Activated CD8-positive, alpha-beta memory T cell treated with anti-CD3 and anti-CD28 coated beads, Interleukin-2, amount 10 ng/mL, durations not matched to agents 7 days and 5 days (primary cell): ENCODE measurements at places on chromosomes 11 and 22.

DNA sequence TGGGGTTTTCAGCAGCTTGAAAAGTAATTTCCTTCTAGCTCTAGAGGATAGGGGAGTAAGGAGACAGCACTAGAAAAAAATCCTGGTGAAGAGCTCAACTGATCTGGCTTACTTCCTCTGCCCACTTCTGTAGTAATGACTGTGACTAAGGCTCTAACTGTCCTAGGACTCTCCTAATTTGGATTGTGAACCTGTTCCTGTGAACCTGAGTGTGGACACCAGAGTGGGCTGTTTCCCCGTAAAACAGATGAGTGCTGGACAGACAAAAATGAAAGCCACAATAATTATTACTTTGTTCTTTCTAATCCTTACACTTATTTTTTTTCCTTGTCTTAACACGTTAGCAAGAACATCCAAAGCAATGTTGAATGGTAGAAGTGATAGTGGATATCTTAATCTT, 154.1 kb downstream of the AASDHPPT start:
- no peak for DNase-seq

GRCh38 chr11:13629779-13630178, 38.7 kb upstream of the FAR1 start:
- no peak for DNase-seq

- no peak for DNase-seq
These were observed 6.8 kb upstream of the SUN2 start for GRCh38 chr22:38762551-38762983.

GRCh38 chr11:112730591-112730990, 230.6 kb upstream of the NCAM1 start:
- DNase-seq = peak; percentile 14

DNA sequence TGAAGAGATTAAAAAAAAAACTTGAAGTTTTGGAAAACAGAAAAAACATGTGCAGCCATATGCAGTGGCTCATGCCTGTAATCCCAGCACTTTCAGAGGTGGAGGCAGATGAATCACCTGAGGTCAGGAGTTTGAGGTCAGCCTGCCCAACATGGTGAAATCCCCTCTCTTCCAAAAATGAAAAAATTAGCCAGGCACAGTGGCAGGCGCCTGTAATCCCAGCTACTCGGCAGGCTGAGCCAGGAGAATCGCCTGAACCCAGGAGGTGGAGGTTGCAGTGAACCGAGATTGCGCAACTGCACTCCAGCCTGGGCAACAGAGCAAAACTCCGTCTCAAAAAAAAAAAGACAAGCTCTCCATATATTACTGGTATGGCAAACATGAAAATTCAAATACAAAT, 7.6 kb downstream of the DLG2 start:
- no peak for DNase-seq

DNA sequence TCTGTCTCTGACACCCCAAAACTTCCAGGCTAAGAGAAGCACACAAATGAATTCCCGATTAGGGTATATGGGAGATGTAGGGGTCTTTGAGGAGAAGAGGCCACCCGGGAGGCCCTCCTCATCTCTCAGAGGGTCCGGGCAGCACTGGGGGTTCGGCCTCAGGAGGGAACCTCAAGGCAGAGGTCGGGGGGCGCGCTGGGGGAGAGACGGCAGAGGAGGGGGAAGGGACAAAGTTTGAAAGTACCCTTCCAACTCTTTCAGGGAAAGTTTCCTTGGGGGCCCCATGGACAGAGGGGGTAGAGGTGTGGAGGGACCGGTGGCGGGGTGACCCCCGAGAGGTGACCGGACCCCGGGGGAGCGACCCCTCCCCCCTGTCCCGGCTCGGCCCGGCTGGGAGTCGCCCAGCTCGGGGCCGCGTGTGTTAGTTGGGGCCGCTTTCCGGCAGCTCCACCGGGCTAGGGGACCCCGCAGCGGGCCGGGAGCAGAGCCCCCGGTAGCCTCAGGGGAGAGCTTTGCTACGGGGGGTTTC, 3.3 kb upstream of the GCAT start:
- DNase-seq = no peak

DNA sequence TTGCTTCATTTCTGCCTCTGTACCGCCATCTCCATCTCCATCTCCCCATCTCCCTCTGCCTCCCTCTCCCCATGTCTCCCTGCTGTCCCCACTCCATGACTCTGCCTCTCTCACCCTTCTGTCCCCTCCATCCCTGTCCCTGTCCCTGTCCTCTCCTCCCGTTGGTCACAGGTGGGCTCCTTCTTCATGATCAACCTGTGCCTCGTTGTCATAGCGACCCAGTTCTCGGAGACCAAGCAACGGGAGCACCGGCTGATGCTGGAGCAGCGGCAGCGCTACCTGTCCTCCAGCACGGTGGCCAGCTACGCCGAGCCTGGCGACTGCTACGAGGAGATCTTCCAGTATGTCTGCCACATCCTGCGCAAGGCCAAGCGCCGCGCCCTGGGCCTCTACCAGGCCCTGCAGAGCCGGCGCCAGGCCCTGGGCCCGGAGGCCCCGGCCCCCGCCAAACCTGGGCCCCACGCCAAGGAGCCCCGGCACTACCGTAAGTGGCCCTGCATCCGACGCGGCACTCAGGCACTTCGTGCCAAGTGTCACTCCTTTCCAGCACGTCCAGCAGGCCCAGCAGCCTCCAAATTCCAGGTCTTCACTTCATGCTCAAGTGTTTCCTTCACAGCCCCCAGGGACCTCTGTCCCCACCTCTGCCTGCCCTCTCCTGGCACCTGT, 76.0 kb downstream of the CACNA1I start:
- no peak for DNase-seq

DNA sequence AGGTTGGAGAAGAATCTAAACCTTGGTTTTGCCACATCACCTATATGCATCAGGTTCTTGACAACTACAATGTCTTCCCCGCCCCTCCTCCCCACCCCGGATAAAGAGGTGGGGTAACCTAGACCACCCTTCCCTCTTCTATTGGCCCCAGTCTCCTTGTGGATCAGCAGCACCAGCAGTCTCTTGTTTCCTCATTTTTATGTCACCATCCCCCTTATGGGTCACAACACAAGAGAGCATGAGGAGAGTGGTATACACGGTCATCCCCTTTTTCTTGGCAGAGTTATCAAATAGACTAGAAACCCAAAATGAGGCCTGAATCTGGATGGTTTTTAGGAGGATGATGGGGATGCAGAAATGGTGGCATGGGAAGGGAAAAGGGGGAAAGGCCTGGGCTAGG, 1.2 kb downstream of the MS4A4E start:
- no peak for DNase-seq

DNA sequence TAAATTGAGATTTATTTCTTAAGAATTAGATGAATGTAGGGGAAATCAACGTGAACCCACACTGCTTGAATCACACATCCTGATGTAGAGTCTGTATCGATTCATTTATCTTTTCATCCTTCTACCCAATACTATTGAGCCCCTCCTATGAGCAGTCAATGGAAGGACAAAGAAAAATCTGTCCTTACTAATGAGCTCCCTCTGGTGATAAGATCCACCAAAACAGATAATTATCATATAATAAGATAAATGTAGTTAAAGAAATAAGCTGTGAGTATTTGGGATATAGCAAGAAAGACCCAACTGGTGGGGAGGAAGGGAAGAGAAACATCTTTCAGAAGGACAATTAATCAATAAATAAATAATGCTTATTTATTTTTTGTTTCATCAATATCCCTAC, 385.1 kb upstream of the CCDC90B start:
- DNase-seq = no peak

GRCh38 chr22:34696557-34696956, 369.4 kb upstream of the ISX start:
- DNase-seq = no peak

GRCh38 chr11:130854483-130854882, 61.8 kb downstream of the SNX19 start:
- DNase-seq = no peak
